Glutamatergic neuron (in vitro differentiated cells): ENCODE measurements at places on chromosomes 11 and 22.

DNA sequence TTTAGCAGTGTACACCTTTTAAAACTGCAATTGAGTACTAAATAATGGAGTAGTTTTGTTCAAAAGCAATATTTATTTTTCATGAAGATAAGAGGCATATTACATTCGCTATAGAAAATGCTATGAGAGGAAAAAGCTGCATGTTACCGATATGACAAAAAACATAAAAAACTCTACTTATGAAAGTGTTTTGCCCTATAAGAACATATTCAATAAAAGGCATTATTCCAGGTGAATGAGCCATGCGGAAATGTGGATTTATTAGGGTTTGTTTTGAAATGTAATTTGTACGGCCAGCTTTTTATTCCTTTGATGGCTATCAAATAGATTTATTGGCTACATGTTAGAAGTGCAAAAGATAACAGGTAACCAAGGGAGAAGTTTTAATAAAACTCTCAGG is 129.3 kb upstream of the DDI1 start:
- no peak for DNase-seq

DNA sequence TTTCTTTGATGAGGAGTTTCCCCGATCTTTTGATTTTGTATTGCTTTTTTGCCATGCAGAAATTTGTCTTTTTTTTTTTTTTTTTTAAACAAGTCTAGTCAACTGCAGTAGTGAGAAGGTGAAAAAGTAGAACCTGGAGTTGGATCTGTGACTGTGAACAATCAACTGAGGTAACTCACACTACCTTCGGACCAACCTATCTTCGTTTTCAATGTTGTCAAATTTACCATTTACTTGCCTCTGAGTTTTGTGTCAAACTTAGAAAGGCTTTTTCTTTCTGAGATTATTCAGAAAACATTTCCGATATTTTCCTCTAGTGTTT is 20.5 kb downstream of the KLHL22 start:
- DNase-seq: no peak

DNA sequence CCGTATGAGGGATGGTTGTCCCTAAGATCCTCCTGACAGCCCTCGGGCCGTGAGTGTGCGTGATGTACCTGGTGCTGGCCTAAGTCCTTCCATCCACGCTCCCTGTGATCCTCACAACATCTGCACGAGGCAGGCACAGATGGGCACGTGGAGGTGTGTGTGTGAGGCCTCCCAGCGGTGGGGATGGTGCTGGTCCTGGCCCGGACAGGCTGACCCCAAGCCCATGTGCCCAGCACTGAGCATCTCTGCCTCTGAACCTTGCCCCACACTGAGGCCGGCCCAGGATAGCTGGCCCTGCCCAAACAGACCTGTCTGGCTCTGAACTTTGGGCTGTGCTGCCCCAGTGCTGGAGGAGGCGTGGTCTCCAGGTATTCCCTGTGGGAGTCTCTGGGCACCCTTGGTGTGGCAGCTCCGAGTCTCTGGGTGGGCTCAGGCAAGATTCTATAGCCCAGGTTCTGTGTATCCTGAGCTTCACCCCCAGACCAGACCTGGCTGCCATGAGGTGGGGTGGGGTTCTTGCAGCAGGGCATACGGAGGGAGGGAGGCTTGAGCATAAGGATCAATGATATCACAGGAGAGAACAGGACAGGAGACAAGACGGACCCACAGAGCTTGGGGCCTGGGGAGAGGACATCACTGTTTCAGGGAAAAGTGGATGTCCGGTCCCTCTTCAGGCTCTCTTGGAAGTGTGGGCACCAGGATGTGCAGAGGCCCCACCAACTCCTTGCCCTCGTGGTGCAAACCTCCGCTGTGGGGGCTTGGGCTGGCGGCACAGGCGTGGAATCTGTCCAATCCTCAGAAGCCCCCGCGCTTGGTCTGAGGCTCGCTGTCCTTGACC is 881.8 kb downstream of the BRD1 start:
- DNase-seq: no peak

DNA sequence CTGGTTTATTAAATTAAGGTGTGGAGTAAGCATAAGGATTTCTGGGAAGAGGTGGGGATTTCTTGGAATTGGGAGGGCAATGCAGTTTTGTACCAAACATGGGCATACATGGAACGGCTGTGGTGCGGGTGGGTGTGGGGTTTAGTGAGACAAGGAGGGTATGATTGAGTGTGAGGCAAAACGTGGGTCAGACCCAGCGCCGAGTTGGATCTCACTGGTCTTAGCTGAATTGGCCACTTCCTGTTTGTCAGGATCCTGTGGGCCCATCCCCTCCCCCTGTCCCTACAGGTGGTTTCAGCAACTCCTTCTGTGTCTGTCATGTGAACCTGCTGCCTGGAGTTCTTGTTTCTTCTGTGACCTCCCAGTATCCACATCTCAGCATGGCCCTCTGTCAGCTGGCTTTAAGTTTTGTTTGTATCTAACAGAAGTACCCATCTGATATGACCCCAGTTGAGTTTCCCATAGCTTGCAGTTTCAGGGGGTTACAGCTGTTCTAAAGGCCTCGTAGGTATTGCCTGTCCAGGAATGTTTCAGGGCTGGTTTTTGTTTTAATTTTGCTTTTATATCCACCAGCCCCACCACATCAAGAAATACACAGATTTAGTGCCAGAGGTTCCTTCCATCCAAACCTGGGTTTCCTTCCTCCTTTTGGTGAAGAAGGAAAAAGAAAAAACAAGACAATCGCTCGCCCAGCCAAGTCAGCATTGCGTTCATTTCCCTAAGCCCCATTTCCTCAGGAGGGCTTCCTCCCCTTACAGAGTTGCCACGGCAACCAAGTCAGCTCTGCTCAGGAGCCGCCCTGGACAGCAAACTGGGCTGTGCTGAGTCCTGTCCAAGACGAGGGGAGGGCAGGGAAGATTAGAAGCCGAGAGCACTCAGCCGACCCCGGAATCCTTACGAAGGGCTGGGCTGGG is 6.0 kb downstream of the APOL1 start:
- peak; percentile 38 for DNase-seq

DNA sequence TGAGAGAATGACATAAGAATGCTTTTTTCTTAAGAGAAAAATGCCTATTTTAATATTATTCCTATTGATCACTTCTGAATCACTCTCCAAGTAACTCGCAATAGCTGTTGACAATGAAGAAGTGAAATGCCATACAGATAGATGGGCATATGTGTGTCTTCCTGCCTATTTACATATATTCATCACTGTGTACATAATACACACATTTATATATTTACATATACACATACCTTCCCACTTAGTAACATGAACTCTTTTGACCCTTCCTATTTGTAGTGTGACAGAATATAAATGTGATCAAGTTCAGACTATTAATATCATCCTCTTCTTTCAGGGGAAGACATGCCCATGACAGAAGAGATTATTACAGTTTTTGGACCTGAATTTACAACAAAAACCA is 756.7 kb downstream of the DLG2 start:
- no peak for DNase-seq

GRCh38 chr11:34411791-34412190 is 26.9 kb upstream of the CAT start:
- no peak for DNase-seq

DNA sequence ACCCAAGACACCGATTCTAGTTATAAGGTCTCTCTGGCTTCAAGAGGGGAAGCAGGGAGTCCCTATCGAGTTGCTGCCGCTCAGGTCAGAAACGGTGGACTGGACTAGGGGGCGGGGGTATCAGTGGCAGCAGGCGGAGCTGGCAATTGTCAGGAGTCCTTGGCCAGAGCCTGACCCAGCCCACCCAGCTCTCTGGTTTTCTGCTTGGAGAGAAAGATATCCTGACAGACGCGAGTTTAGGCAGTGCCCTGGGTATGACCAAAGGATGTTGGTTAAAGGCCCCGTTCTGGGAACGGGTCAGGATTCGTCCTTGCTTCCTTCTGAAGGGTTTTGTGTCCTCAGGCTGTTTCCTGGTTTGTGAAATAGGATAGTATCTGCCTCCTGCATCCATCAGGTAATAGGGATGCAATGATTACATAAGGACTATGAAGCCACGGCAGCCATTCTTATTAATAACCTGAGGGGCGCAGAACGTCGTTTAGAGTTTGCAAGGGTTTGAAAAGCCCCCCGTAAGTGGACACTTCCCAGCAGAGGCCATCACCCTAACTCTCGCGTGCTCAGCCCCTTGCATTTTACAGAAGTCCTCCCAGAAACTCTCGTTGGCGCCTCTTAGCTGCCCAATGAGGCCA is 700 bp upstream of the DEPDC5 start:
- DNase-seq: peak; percentile 76

DNA sequence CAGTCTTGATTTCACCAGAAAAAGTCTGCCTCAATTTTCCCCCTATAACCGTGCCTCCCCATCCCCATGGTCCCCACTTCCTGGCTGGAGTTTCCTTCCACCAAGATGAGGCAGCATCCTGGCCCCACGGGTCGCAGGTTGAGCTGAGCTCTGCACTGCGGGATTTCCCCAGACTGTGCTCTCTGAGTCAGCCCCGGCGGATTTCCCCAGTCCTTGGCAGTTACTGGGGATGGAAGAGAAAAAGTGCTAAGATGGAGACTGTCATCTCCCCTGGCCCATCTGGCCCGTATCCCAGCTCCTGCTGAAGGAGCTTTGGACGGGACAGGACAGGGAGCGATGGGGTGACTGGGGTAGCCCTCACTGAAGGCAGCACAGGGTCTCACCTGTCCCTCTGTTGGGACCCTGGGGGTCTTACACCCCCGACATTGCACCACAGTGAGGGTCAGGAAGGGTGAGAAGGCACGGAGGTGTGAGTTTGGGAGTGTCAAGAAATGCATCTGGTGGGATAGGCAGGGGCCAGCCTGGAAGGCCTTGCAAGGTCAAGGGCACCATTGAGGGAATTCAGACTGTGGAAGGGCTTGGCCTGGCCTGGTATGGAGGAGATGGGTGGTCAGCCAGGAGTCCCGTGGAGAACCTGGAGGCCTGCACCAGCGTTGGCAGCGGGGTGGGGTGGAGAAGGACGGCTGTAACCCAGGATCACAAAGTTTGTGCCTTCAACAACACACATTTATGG is 36.5 kb downstream of the NADSYN1 start:
- no peak for DNase-seq
